Hepatic stellate cell (primary cell): ENCODE measurements at places on chromosomes 6 and 20.

DNA sequence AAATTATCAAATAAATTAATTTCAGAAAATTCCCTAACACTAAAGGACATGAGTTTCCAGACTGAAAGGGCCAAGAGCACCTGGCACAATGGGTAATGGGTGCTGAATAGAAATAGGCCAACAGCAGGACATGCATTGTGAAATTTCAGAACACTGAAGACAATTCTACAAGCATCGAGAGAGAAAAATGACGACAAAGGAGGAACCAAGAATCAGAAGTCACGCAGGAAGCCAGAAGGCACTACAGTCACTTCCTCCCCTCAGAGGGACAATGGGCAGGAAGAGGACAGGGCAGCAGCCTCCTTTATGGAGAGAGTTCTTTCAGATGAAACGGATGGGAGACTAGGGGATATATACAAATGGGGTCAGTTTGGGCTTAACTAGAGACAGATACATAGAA, 29.6 kb downstream of the PCNA start:
- DNase-seq, result no peak

- DNase-seq, result no peak
Observed at GRCh38 chr20:32982617-32983458, 21.4 kb downstream of the SUN5 start.

DNA sequence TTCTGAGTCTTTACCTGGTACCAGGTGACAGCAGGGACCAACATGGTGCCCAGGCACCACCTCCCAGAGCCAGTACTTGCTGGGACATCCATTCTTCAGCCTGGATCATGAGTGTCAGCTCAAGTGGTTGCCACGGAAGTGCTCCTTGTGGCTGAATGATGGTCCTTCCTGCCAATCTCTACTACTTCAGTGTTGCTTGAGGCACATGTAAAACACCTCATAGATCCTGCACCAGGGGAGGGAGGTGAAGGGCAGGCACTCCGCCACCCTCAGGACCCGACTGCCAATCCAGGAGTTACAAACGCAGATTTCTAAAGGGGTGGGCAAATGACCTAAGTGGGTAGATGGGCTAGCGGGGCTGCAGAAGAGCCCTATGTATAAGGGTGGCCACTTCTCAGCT, 226.0 kb downstream of the PREX1 start:
- no peak for DNase-seq

GRCh38 chr6:163404825-163405265, 9.7 kb upstream of the QKI start:
- DNase-seq, result no peak

DNA sequence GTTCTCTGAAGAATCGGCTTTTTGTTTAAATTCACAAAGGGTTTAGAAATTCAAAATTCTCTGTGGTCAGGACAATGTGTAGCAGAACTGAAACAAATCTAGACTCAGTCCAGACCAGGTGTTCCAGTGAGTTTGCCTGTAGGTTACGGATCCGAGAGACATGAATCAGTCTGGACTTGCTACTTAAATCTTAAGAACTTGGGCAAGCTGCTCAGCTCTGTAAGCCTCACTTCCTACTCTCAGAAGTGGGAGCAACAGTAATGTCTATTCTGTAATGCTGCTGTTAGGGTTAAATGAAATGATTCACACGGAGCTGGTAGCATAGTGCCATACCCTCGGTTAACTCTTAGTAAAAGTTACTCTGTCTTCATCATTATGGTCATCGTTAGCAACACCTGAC, 37.7 kb downstream of the HECA start:
- no peak for DNase-seq

- DNase-seq, result no peak
Observed at GRCh38 chr6:127630800-127631199, 53.8 kb downstream of the C6orf58 start.
